ENCODE measurements at places on chromosomes 2 and 18. TPM values are rescaled to one million over a fixed set of nuclear protein-coding genes. Genes with fewer than 3 reads are reported as not detected.

DNA sequence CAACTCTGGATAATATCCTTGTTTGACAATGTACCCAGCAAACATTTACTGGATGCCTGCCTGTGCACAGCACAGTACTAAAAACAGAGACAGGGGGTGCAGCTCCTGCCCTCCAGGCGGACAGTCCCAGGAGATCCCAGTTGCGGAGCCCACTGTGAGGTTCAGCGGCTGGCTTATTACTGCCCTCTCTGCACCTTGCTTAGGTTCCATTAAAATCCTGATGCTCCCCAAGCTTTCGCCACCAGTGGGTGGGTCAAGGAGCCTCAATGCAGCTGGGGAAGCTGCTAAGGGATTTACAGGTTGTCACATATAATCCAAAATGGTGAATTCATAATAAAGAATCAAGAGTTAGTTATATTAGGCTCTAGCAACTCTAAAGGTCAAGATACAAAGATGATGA is 38.3 kb downstream of the CRACDL start:
- no peak for DNase-seq

The CDH19 gene
- total RNA-seq, result not detected

- no peak for DNase-seq
Measured at GRCh38 chr2:153140498-153140897, 338.1 kb downstream of the RPRM start.

The ARHGAP15 gene
- not detected for total RNA-seq

The DPP4 gene
- 78.9 TPM for total RNA-seq

The GAD1 gene
- 0.82 TPM for total RNA-seq

- no peak for DNase-seq
Measured at GRCh38 chr18:46578987-46579386, 78.0 kb downstream of the LOXHD1 start.

- no peak for DNase-seq
Measured at GRCh38 chr18:9328776-9329175, 5.8 kb upstream of the TWSG1 start.

DNA sequence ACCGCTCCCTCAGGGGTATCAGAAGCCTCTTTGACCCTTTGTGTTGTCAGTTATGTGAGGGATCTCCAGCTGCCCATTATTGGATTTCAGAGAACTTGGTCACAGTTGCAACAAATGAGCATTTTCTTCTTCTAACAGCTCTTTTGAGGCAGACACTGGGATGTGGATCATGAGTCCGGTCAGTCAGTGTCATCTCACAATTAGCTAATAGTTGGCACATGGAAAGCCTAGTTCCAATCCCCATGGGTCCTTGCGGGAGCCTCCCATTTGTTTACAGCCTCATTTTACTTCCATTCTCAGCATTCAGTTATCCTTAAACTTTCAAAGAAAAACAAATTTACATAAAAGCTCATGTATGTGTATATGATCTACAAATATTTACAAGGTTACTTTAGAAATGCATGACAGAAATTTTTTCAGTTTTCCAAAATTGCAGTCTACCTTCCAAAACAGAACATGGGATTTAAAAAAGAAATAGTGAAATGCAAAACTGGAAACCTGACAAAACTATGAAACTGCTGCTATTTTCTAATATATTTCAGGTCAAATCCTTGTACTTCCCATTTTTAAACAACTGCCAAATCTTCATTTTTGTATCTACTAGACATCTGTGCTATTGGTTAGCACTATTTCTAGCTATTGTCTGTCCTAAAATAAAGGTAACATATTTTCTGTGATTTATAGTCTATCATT is 547.1 kb upstream of the ZEB2 start:
- no peak for DNase-seq

The CRYGC gene
- total RNA-seq, result not detected

The INHA gene
- total RNA-seq, result not detected

The CABLES1 gene
- total RNA-seq, result 7.5 TPM

GRCh38 chr18:25186871-25187270 is 165.1 kb downstream of the ZNF521 start:
- no peak for DNase-seq

The VAMP8 gene
- 42.3 TPM for total RNA-seq
